ENCODE measurements at places on chromosomes 11 and 22. TPM values are rescaled to one million over a fixed set of nuclear protein-coding genes. Genes with fewer than 3 reads are reported as not detected.

Gene DCHS1
- polyA plus RNA-seq, result 33.9 TPM

Gene HSPB2
- polyA plus RNA-seq, result 2.7 TPM

Gene MLC1
- 1.00 TPM for polyA plus RNA-seq

Gene RHOD
- 11.3 TPM for polyA plus RNA-seq

Gene NFRKB
- polyA plus RNA-seq, result 35.7 TPM

Gene GPR152
- not detected for polyA plus RNA-seq

GRCh38 chr11:70071996-70072395 lies 6.1 kb upstream of the ANO1 start:
- DNase-seq, result no peak

GRCh38 chr11:103811870-103812455 lies 224.5 kb upstream of the DDI1 start:
- DNase-seq, result no peak

DNA sequence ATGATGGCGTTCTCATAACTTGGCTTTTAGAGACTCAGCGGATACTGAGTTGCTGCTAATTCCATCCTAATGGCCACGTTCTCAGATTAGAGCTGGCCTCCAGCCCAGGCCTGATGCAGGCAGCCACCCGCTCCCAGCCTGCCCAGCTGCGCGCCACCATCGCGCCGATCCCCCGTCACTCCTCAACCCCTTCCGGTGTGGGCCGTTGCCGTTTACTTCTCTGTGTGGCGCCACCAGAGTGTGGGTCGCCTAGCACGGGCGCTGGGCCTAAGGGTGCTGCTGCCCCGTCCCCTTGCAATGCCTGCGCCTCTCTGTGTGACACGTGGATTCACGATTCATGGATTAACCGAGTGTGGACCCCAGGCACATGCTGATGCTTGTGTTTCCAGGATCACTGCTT lies 1116.0 kb downstream of the BRD1 start:
- no peak for DNase-seq

DNA sequence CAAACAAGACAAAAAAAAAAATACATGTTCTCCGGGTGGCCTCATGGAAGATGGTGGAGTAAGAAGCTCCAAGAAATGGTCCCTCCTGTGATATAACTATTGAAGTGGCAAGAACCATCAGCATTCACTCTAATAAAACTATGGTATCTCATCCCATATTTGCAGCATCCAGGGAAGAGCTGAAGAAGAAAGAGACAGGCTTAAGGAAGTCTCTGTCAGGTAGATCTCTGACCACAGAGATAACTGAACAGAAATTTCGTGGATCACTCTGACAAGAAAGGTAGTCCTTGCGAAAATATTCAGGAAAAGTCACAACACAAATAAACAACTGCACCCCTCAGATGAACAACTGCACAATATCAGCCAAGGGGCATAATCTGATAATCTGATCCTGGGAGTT lies 54.6 kb upstream of the IGLL5 start:
- DNase-seq, result no peak

- no peak for DNase-seq
Measured at GRCh38 chr11:70140711-70141485, 62.2 kb upstream of the FADD start.

DNA sequence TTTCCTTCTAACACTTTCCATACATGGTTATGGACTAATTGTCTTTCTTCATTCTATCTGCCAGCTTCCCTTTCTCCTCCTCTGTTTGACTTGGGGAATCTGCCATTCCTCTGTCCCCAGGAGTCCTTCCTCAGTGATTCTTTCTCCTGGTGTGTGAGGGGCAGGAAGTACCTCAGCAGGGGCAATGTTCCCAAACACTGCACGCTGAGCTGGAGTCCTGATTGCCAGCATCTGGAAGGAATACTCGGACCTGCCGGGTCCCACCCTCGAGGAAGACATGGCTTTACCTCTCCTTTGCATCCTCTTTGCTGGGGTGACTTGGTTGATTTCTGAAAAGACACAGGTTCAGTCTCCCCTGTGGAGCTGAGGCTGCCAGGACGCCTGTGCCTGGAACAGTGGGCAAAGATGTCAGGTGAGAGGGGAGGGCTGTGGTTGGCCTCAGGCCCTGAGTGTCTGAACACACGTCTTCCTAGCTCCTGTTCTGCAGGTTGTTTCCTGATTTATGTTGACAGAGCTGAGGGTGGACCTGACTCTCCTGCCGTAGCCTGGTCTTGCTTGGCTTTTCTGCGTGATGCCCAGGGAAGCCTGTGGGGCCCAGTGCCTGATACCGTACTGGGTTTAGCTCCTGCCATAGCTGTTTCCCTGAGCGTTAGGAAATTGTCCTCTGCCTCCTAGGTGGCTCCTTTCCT lies 4.3 kb downstream of the COX8A start:
- DNase-seq, result no peak

DNA sequence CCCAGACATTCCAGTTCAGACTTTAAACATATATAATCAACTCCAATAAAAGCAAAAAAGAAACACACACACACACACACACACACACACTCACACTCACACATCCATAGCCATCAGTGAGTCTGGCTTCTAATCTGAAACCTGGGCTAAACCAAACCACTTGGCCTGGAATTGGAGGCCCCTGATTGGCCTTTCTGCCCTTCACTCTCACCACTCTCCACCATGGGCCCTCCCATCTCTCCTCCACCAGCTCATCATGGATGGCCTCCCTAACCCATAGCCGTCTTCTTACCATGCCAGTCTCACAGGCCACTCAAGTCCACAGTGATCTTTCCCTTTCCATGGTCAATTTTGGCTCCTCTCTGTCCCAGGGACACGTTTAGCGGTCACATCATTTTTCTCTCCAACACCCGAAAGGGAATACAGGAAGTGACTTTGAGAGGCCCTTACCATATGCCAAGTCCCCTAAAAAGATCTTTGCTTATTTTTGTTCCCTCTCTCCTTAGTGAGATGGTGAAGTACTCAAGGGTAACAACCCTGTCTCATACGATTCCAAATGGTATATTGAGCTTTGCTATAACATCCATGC lies 66.6 kb downstream of the ENDOD1 start:
- no peak for DNase-seq

GRCh38 chr22:36755316-36755715 lies 20.6 kb downstream of the IFT27 start:
- no peak for DNase-seq

DNA sequence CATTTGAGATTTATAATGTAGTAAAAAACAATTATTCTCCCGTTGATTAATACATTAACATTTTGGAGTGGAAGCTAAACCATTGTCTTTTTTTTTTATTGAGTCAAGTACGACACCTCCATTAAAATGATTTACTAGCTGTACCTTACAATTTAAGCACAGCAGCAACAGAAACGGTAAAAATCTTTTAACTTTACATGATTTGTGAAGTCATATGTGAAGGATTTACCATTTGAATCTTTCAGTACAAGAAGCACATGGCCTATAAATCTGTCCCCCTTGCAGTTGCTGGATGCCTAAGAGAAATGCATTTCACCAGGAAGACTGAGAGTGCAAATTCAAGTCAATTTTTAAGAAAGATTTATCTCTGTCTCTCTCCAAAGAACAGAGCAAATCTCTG lies 324.6 kb downstream of the CADM1 start:
- no peak for DNase-seq

- no peak for DNase-seq
Measured at GRCh38 chr11:10481560-10482349, 26.7 kb downstream of the AMPD3 start.

- DNase-seq, result no peak
Measured at GRCh38 chr11:43517518-43517917, 158.8 kb downstream of the TTC17 start.

GRCh38 chr11:66722745-66723651 lies 6.0 kb downstream of the SPTBN2 start:
- no peak for DNase-seq

DNA sequence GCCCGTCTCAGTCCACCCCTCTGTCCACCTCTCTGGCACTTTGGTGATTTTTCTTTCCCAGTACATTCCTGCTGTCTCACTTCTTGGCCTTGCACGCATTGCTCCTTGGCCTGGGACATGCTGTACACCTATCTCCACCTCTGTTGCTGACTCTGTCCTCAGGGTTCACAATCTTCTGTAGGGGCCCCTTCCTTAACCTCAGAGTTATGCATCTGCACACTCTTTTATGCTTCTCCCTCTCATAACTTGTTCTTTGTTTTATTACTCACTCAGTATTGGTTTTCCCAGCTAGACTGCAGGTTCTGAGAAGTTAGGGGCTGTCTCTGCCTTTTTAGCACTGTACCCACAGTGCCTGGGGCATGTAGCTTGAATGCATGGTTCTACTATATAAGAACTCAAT lies 139.1 kb upstream of the MTMR2 start:
- no peak for DNase-seq

- DNase-seq, result no peak
Measured at GRCh38 chr11:117299351-117300282, 8.5 kb downstream of the BACE1-AS start.

GRCh38 chr11:70371241-70371640 lies 27.1 kb upstream of the CTTN start:
- no peak for DNase-seq

DNA sequence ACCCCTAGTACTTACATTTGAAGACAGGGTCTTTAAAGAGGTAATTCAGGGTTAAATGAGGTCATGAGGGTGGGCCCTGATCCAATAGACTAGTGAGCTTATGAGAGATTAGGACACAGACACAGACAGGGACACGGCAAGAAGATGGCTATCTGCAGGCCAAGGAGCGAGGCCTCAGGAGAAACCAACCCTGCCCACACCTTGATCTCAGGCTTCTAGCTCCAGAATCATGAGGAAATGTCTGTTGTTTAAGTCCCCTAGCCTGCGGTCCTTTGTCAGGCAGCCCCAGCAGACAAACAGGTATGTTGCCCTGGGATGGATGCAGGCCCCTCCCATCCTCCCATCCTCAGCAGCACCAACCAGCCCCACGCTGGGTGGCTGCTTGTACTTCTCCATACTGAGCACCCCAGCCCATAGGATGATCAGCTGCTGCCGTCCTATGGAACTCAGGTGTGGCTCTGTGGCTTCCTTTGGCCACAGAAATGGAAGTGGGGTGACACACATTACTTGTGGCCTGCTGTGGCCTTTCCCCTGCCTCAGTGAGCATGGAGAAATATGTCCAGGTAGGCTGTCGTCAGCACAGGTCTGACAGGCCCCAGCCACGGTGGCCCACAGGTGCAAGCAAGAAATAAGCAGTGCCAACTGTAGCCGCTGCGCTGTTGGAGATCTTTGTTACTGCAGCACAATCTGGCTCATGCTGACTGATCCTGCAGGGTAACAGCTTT lies 7.9 kb downstream of the GNB1L start:
- no peak for DNase-seq

All from right renal pelvis (tissue), 4 donors.